Left cardiac atrium (tissue), 4 donors: ENCODE measurements at places on chromosomes 2 and 18. TPM values are rescaled to one million over a fixed set of nuclear protein-coding genes. Genes with fewer than 3 reads are reported as not detected.

NOTO gene
- not detected for total RNA-seq

LIMS4 gene
- 4.0 TPM for total RNA-seq

LCT gene
- total RNA-seq: not detected

ZSCAN30 gene
- total RNA-seq: 13.3 TPM

IL18R1 gene
- total RNA-seq: 5.5 TPM

LYPD6B gene
- not detected for total RNA-seq

ACKR3 gene
- total RNA-seq: 27.4 TPM

NAT8 gene
- not detected for total RNA-seq

UGT1A4 gene
- total RNA-seq: not detected

RIT2 gene
- not detected for total RNA-seq

ERMN gene
- total RNA-seq: not detected

CAVIN2 gene
- total RNA-seq: 145 TPM

KIF5C gene
- total RNA-seq: 1.4 TPM

CPLX4 gene
- not detected for total RNA-seq

CIB4 gene
- total RNA-seq: not detected

SERPINB12 gene
- not detected for total RNA-seq

CEBPZOS gene
- total RNA-seq: 41.5 TPM

TGFA gene
- total RNA-seq: 1.0 TPM

ST6GAL2 gene
- 1.7 TPM for total RNA-seq

KIF1A gene
- 51.5 TPM for total RNA-seq

CYTIP gene
- total RNA-seq: 5.1 TPM

WDSUB1 gene
- 5.8 TPM for total RNA-seq

PLEKHH2 gene
- 3.1 TPM for total RNA-seq

MAPK4 gene
- total RNA-seq: 19.9 TPM

NT5DC4 gene
- total RNA-seq: not detected

GCA gene
- 18.4 TPM for total RNA-seq

DCDC2C gene
- not detected for total RNA-seq

CD8B gene
- total RNA-seq: 0.81 TPM

LRATD1 gene
- 0.80 TPM for total RNA-seq

CDH20 gene
- total RNA-seq: 0.06 TPM

OTOS gene
- total RNA-seq: not detected

DOCK10 gene
- 4.2 TPM for total RNA-seq

ANXA4 gene
- 50.4 TPM for total RNA-seq
